BJ (cell line): ENCODE measurements at places on chromosomes 3 and 15. TPM values are rescaled to one million over a fixed set of nuclear protein-coding genes. Genes with fewer than 3 reads are reported as not detected.

Gene LRRC15
- 0.67 and 1.2 TPM in 2 replicates for polyA plus RNA-seq

Gene AVEN
- 17.6 and 26.3 TPM in 2 replicates for polyA plus RNA-seq

Gene CHRFAM7A
- 0.04 TPM in 1 of 2 replicates, not detected in the other for polyA plus RNA-seq

Gene DOCK3
- 0.09 and 0.11 TPM in 2 replicates for polyA plus RNA-seq

Gene SAXO2
- polyA plus RNA-seq: 0.45 and 0.49 TPM in 2 replicates

Gene NOX5
- polyA plus RNA-seq: 0.50 and 0.86 TPM in 2 replicates

Gene PATL2
- polyA plus RNA-seq: 0.09 and 0.12 TPM in 2 replicates

Gene ACKR4
- 26.7 and 42.8 TPM in 2 replicates for polyA plus RNA-seq

Gene SNTN
- not detected in 2 replicates for polyA plus RNA-seq

Gene TOPBP1
- polyA plus RNA-seq: 18.9 and 22.1 TPM in 2 replicates
